Right lobe of liver (tissue), 6 donors: ENCODE measurements at places on chromosomes 4 and X. TPM values are rescaled to one million over a fixed set of nuclear protein-coding genes. Genes with fewer than 3 reads are reported as not detected.
A peak's percentile ranks its signal among the peaks of the same experiment; 100 is the strongest.

GRCh38 chrX:132612821-132613564 is 124.2 kb upstream of the MBNL3 start:
- peaks cover 6% of the 10 kb centered on the region for H3K27me3 ChIP-seq
- peak; percentile 57 for DNase-seq
- H3K27ac ChIP-seq: no peak overlapping the region
- no peaks in the 10 kb centered on the region for H3K36me3 ChIP-seq

- no peak overlapping the region for H3K4me3 ChIP-seq
- H3K36me3 ChIP-seq: no peaks in the 10 kb centered on the region
- H3K4me1 ChIP-seq: no peaks in the 10 kb centered on the region
- no peak overlapping the region for H3K27ac ChIP-seq
- no peak for DNase-seq
These were observed 78.4 kb downstream of the CCNG2 start for GRCh38 chr4:77235289-77235854.

DNA sequence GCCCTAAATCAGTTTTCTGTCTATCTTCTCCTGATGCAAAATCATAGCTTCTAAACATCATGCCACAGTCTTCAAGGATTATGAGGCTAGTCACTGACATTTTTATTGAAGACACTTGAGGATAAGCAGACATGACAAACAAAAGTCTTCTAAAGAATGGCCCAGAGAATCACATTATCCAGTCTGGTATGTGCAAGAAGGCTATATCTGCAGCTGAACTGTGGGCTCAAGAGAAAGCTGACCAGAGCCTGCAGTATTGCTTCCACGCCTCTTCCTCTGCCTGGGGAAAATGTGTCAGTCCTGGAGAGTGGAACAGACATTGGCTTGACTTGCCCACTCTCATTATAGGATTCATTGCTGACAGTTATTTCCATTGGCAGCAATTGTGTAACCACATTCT is 553.5 kb downstream of the SPOCK3 start:
- no peaks in the 10 kb centered on the region for H3K27me3 ChIP-seq
- H3K4me1 ChIP-seq: no peaks in the 10 kb centered on the region
- no peak overlapping the region for H3K27ac ChIP-seq
- H3K4me3 ChIP-seq: no peak overlapping the region

- peaks cover 13% of the 10 kb centered on the region for H3K36me3 ChIP-seq
- H3K27me3 ChIP-seq: no peaks in the 10 kb centered on the region
- no peak overlapping the region for H3K27ac ChIP-seq
- no peaks in the 10 kb centered on the region for H3K4me1 ChIP-seq
- no peak overlapping the region for H3K4me3 ChIP-seq
These were observed 76.7 kb downstream of the PDS5A start for GRCh38 chr4:39900966-39901365.

DNA sequence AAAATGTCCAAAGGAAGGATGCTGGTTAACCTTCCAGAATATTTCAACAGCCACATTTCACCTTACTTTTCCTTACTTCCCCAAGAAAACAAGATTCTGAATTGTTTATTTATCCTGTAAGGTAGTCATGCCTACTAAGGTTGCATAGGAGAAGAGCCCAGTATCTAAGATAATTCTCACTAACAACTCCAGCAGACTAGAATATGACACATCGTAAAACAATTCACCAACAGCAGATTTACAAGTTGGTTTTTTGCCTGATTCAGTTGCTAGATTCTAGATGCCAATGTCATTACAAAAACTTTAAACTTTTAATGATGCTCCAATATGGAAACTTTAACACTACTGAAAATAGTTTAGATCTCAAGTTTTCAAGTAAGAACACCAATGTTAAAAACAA is 176.4 kb downstream of the IL13RA2 start:
- no peaks in the 10 kb centered on the region for H3K4me1 ChIP-seq
- no peak overlapping the region for H3K4me3 ChIP-seq
- H3K36me3 ChIP-seq: no peaks in the 10 kb centered on the region
- DNase-seq: no peak
- H3K27ac ChIP-seq: no peak overlapping the region
- no peaks in the 10 kb centered on the region for H3K27me3 ChIP-seq

GRCh38 chr4:150591406-150591805 is 9.5 kb downstream of the MAB21L2 start:
- H3K27me3 ChIP-seq: no peaks in the 10 kb centered on the region
- DNase-seq: no peak
- H3K27ac ChIP-seq: no peak overlapping the region
- H3K4me1 ChIP-seq: no peaks in the 10 kb centered on the region
- no peaks in the 10 kb centered on the region for H3K36me3 ChIP-seq

DNA sequence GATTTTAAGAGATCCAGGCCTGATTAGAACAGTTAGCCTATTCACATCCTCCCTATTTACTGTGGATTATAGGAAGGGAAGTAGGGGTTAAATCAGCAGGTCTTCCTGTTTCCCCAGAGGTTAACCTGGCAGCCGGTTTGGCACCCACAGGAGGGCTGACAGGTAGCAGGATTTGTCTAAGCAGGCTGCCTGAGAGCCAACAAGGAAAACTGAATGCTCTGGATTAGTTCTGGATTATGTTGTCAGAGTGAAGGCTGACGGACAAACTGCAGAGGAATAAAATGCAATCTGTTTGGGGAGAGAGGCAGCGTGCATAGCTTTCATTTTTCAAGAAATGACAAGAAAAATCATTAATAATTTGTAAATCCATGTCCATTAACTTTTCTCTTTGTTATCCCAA is 397.1 kb upstream of the FAM241A start:
- no peak overlapping the region for H3K27ac ChIP-seq
- no peaks in the 10 kb centered on the region for H3K36me3 ChIP-seq
- H3K4me3 ChIP-seq: no peak overlapping the region
- H3K4me1 ChIP-seq: peaks cover 7% of the 10 kb centered on the region
- no peaks in the 10 kb centered on the region for H3K27me3 ChIP-seq

- no peak overlapping the region for H3K27ac ChIP-seq
- H3K4me3 ChIP-seq: no peak overlapping the region
- H3K27me3 ChIP-seq: no peaks in the 10 kb centered on the region
- H3K36me3 ChIP-seq: no peaks in the 10 kb centered on the region
These were observed 384.6 kb downstream of the PPP3CA start for GRCh38 chr4:100962698-100963097.

- DNase-seq: no peak
- H3K36me3 ChIP-seq: no peaks in the 10 kb centered on the region
- H3K4me3 ChIP-seq: no peak overlapping the region
- no peaks in the 10 kb centered on the region for H3K27me3 ChIP-seq
- no peak overlapping the region for H3K27ac ChIP-seq
These were observed 3.8 kb downstream of the UGT2A1 start for GRCh38 chr4:69649207-69649606.

DNA sequence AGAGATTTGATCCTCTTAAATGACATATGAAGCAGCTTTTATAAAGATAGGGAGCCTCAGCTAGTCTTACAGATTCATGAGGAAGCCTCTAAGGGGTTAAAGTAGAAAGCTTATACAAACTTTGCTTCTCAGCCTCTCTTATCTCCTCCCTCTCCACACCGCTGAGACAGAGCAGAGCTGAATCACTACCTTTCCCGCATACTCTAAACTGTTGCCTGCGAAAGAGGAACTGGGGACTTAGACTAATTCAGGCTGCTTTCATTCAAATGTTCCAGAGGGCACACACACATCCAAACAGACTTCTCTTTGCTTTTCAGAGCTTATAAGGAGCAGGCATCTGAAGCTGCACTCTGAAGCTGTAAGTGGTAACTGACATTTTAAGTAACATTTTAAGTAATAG is at the start of gene SERTM2:
SERTM2 (plus strand) TSS at position 169 of the 400 bp plus-strand sequence. CDS start 7,213 bp downstream, outside the sequence.
- H3K4me1 ChIP-seq: no peaks in the 10 kb centered on the region
- H3K4me3 ChIP-seq: peak within 1 kb of the TSS; percentile 42
- H3K27me3 ChIP-seq: no peaks in the 10 kb centered on the region
- no peaks in the 10 kb centered on the region for H3K36me3 ChIP-seq

DNA sequence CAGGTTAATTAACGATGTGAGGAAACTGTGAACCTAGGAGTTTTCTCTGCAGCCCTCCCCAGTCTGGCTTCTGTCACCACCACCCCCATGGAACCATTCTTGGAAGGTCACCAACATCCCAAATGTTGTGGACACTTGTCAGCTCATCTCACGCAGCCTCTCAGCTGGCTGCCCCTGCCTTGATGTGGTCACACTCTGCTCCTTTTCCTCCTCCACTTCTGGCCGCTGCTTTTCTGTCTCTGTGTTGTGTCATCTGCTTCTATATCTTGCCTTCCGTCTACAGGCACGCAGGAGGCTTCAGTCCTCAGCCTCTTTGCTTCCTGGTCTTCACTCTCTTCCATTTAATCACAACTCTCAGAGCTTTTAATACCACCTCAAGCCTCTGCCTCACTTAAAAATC is 371.5 kb upstream of the SLIT2 start:
- H3K27ac ChIP-seq: no peak overlapping the region
- no peaks in the 10 kb centered on the region for H3K27me3 ChIP-seq
- no peaks in the 10 kb centered on the region for H3K4me1 ChIP-seq
- no peaks in the 10 kb centered on the region for H3K36me3 ChIP-seq

DNA sequence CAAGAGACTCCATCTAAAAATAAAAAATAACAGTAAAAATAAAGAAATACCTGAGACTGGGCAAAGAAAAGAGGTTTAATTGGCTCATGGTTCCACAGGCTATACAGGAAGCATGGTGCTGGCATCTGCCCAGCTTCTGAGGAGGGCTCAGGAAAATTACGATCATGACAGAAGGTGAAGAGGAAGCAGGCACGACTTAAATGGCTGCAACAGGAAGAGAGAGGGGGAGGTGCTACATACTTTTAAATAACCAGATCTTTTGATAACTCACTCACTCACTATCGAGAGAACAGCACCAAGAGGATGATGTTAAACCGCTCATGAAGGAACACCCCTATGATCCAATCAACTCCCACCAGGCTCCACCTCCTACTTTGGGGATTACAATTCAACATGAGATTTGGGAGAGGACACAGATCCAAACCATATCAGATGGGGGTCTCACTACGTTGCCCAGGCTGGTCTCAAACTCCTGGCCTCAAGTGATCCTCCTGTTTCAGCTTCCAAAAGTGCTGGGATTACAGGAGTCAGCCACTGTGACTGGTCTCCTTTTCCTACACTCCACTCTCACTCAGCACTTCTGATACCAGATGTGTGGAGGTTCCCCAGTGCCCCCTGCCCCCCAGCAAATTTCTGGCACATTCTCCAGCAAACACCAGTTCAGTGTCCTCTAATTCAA is 11.9 kb upstream of the ZNF157 start:
- no peak overlapping the region for H3K4me3 ChIP-seq
- H3K4me1 ChIP-seq: no peaks in the 10 kb centered on the region
- H3K36me3 ChIP-seq: no peaks in the 10 kb centered on the region
- no peak overlapping the region for H3K27ac ChIP-seq

DNA sequence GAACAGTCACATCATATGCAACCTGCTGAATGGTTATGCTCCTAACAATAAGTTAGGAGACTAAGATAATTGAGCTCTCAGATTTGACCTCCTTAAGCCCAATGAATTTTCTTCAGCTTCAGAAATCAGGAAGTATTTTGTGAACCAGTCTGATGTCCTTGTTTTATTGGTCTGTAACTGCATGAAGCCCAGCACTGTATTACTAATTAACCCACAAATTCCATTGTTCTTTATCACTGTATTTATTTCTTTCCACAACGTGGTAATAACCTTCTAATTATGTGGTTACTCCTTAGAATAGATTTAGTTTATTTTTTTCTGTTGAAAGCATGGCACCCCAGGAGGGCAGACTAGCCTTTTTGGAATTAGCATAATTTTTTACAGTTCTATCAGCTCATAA is 3.9 kb upstream of the MFAP3L start:
- H3K4me3 ChIP-seq: no peak overlapping the region
- DNase-seq: no peak
- no peaks in the 10 kb centered on the region for H3K36me3 ChIP-seq
- H3K27me3 ChIP-seq: no peaks in the 10 kb centered on the region
- H3K4me1 ChIP-seq: no peaks in the 10 kb centered on the region
- no peak overlapping the region for H3K27ac ChIP-seq

DNA sequence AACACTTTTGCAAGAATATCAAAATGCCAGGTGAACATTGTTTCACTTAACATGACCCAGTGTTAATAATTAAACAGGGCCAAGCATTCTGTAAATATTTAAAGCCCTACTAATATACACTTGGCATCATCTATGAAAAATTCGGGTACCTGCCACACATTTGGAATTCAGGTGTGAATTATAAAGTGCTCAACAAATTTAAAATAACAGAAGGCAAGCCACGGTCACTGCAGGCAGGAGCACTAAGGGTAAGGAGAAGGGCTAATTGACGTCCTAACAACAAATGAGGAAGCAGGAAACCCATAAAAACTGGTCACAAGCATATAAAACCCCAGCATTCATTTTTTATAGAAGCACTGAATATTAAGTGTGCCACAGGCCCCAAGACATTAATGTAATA is 43.8 kb upstream of the CPEB2 start:
- H3K27me3 ChIP-seq: no peaks in the 10 kb centered on the region
- no peaks in the 10 kb centered on the region for H3K36me3 ChIP-seq
- no peak for DNase-seq
- H3K4me3 ChIP-seq: no peak overlapping the region

DNA sequence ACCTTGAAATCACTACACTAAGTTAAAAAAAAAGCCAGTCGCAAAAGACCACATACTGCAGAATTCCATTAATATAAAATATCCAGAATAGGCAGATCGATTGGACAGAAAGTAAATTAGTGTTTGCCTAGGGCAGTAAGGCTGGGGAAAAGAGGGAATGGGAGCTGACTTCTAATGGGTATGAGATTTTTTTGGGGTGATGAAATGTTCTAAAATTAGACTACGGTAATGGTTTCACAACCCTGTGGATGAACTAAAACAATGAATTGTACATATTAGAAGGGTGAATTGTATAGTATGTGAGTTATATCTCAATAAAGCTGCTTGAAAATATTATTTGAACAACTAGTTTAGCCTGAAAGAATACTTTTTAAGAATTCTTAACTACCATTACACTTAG is 6.7 kb upstream of the GPRIN3 start:
- H3K36me3 ChIP-seq: no peaks in the 10 kb centered on the region
- H3K27me3 ChIP-seq: no peaks in the 10 kb centered on the region
- H3K27ac ChIP-seq: no peak overlapping the region
- no peak overlapping the region for H3K4me3 ChIP-seq
- H3K4me1 ChIP-seq: no peaks in the 10 kb centered on the region
- no peak for DNase-seq

GRCh38 chr4:93775551-93775950 is 53.0 kb upstream of the ATOH1 start:
- no peaks in the 10 kb centered on the region for H3K36me3 ChIP-seq
- H3K4me1 ChIP-seq: no peaks in the 10 kb centered on the region

GRCh38 chrX:135982860-135983259 is 2.4 kb upstream of the SLC9A6 start:
- no peaks in the 10 kb centered on the region for H3K4me1 ChIP-seq
- no peak overlapping the region for H3K27ac ChIP-seq
- H3K27me3 ChIP-seq: no peaks in the 10 kb centered on the region
- H3K4me3 ChIP-seq: no peak overlapping the region
- no peaks in the 10 kb centered on the region for H3K36me3 ChIP-seq

The ARHGAP4 gene
- total RNA-seq: 5.5 TPM

The MAML3 gene
- total RNA-seq: 2.6 TPM

The NAP1L3 gene
- 0.31 TPM for total RNA-seq

The SCML2 gene
- total RNA-seq: 0.78 TPM

The SLC9B1 gene
- total RNA-seq: 0.24 TPM

The NIPAL1 gene
- total RNA-seq: 5.6 TPM

The ANAPC10 gene
- 9.1 TPM for total RNA-seq
